T-helper 17 cell (primary cell): ENCODE measurements at places on chromosomes 3 and 15. TPM values are rescaled to one million over a fixed set of nuclear protein-coding genes. Genes with fewer than 3 reads are reported as not detected.

The WDR5B gene
- 5.1 TPM for total RNA-seq

The SELENOS gene
- 36.3 TPM for total RNA-seq

The PPP2R3A gene
- 0.13 TPM for total RNA-seq

GRCh38 chr3:189309400-189309975 is 137.7 kb downstream of the TPRG1 start:
- DNase-seq = no peak

DNA sequence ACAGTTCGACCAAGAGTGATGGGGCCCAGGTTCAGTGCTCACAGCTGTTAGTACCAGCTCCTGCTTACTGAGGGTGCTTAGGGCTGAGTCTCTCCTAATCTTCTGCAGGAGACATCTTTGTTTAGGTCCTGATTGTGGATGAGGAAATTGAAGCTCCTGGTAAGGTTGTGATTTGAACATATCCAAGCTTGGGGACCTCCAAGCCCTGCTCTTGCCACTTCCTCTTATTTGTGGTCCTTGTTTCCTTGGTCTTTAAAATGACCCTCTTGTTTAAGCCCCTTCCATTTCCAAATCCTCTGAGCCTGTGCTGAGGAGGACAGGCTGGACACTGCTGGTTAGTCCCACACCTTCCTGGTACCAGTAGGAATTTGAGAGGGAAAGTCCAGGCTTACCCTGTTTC is 87.0 kb downstream of the EEFSEC start:
- DNase-seq = no peak

DNA sequence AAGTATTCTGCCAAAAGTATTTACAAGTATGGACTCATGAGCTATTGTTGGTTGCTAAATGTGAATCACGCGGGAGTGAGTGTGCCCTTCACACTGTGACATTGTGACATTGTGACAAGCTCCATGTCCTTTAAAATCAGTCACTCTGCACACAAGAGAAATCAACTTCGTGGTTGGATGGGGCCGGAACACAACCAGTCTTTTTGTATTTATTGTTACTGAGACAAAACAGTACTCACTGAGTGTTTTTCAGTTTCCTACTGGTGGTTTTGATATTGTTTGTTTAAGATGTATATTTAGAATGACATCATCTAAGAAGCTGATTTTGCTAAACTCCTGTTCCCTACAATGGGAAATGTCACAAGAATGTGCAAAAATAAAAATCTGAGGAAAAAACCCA is 30.3 kb downstream of the SYNM start:
- no peak for DNase-seq
